ENCODE measurements at places on chromosomes 2 and 18.

GRCh38 chr18:62258616-62259015 is 66.5 kb upstream of the TNFRSF11A start:
- no peak for DNase-seq

- DNase-seq = no peak
Observed at GRCh38 chr2:119402645-119403560, 28.8 kb upstream of the TMEM37 start.

- no peak for DNase-seq
Observed at GRCh38 chr2:130327703-130328527, 14.8 kb upstream of the IMP4 start.

DNA sequence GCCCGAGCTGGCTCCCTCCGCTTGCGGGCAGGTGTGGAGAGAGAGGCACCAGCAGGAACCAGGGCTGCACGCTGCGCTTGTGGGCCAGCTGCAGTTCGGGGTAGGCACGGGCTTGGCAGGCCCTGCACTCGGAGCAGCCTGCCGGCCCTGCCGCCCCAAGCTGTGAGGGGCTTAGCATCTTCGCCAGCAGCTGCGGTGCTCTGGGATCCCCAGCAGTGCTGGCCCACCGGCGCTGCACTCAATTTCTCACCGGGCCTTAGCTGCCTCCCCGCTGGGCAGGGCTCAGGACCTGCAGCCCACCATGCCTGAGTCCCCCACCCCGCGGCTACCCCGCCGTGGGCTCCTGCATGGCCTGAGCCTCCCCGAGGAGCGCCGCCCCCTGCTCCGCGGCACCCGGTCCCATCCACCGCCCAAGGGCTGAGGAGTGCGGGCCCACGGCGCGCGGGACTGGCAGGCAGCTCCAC is 434.4 kb upstream of the RGPD4 start:
- no peak for DNase-seq

DNA sequence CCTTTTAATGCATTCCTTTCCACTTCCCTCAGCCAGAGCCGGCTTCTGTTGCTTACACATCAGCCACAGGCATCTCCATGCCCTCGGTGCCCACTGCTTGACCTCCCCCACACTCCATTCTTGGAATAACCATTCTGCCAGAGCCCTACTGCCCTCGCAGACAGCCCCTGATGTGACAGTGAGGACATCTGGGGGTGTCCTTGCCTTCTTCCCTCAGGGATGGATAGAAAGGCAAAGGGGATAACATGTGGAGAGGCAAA is 6.4 kb upstream of the NPPC start:
- DNase-seq = no peak

GRCh38 chr2:162164802-162165201 is 12.8 kb upstream of the GCG start:
- DNase-seq = no peak

GRCh38 chr2:122384768-122385333 is 629.4 kb downstream of the TSN start:
- no peak for DNase-seq

- DNase-seq = no peak
Observed at GRCh38 chr2:232321156-232321816, 57.3 kb upstream of the ALPP start.

- DNase-seq = no peak
Observed at GRCh38 chr2:86042256-86043168, 63.2 kb downstream of the POLR1A start.

DNA sequence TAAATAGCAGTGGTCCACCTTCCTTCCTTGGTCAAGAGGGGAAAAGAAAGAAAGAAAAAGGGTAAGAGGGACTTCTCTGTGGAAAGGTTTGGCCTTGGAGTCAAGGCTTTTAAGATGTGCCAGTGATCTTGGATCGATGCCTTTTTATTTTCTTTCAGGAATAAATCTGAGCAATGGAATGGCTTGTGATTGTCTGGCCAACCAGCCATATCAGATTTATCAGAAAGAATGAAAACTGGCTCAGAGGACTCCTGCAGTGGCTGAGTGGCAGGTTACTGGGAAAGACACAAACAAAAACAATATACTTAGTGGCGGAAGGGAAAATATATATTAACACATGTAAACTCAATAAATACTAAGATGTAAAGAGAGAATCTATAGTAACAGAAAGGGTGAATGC is 4.3 kb downstream of the ERBB4 start:
- DNase-seq = no peak

DNA sequence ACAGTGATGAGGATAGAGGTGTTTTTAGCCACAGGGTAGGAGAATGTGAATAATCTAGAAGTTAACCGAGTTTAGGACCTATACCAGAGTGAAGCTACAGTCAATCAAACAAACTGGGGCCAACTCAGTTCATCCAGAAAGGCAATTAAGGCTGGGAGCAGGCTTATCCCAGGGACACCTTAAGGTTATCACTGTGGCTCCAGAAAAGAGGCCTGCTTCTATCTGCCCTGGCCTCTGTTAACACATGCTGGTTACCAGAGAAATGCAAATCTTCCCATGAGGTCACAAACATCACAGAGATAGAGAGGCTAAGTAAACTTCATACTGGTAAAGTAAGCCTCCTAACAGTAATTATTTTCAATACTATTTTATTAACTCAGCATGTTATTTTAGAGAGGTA is 93.2 kb upstream of the GRB14 start:
- no peak for DNase-seq

DNA sequence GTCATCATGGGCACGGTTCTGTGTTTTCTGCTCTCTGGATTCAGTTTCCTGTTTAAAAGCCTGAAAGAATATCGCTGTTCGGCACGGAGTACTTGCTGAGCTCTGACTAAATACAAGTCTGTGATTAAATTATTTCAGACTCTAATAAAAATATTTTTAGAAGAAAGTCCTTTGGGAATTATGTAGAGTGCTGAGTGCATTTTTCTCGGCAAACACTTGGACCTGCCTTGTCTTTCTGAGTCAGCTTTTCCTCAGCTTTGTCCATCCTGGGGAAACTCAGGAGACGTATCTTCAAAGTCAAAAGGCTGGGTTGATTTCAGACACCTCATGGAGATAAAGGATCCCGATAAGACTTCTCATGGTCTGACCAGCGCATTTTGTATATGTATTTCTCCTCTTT is 45.9 kb downstream of the IL1R2 start:
- no peak for DNase-seq

DNA sequence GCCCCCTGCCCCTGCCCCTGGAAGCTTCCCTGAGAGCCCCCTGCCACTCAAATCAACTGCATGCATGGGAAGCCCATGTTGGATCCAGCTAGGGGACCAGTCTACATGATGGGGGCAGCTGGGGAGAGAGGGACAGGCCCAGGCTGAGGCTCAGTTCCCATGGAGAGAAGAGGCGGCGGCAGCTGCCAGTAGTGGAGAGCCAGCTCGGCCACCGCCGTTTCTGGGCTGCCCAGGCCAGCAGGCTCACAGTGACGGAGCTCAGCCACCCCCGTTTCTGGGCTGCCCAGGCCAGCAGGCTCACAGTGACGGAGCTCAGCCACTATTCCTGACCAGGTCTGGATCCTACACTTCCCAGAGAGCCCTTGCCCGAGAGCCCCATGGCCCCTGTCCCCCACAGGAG is 3.6 kb downstream of the MAB21L4 start:
- DNase-seq = no peak

GRCh38 chr2:240369801-240370585 is 65.5 kb upstream of the GPC1 start:
- DNase-seq = no peak

DNA sequence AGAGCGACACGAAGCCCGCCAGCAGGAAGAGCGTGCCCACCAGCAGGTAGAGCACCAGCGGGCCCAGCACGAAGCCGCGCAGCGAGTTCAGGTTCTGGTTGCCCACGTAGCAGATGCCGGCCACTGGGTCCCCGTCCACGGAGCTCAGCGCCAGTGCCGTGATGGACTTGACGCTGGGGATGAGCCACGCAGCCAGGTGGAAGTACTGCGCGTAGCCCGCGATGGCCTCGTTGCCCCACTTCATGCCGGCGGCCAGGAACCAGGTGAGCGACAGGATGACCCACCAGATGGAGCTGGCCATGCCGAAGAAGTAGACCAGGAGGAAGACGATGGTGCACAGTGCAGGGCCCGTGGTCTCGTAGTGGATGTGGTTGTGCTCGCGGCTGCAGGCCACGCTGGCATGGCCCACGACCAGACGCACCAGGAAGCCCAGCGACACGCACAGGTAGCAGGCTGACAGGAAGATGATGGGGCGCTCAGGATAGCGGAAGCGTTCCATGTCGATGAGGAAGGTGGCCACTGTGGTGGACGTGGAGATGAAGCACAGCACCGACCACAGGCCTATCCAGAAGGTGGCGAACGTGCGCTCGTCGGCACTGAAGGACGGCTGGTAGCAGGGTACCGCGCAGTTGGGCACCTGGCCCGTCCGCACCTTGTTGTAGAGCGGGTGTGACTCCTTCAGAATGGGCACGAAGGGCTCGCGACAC is 2.1 kb downstream of the FZD5 start:
- DNase-seq = no peak

- no peak for DNase-seq
Observed at GRCh38 chr2:114400890-114401289, 41.6 kb upstream of the DPP10 start.

DNA sequence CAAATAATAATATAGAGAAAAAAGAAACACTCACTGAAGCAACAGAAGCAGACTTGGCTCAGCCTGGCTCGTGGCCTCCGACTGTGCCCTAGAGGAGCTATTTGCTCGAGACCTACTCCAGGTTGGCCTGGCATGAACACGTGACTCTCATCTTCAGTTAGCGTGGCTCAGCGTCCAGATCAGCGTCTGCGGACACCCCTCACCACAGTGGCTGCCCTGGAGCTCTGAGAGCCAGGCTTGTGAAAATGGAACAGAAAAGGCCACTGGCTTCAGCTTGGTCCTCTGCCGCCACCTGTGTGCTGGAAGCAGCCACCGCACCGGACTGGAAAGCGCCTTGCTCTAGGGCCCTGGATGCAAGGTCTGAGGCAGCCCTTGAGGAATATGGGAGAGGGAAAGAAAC is 1184.0 kb upstream of the GYPC start:
- no peak for DNase-seq

- no peak for DNase-seq
Observed at GRCh38 chr2:28411956-28412609, 19.4 kb downstream of the FOSL2 start.

DNA sequence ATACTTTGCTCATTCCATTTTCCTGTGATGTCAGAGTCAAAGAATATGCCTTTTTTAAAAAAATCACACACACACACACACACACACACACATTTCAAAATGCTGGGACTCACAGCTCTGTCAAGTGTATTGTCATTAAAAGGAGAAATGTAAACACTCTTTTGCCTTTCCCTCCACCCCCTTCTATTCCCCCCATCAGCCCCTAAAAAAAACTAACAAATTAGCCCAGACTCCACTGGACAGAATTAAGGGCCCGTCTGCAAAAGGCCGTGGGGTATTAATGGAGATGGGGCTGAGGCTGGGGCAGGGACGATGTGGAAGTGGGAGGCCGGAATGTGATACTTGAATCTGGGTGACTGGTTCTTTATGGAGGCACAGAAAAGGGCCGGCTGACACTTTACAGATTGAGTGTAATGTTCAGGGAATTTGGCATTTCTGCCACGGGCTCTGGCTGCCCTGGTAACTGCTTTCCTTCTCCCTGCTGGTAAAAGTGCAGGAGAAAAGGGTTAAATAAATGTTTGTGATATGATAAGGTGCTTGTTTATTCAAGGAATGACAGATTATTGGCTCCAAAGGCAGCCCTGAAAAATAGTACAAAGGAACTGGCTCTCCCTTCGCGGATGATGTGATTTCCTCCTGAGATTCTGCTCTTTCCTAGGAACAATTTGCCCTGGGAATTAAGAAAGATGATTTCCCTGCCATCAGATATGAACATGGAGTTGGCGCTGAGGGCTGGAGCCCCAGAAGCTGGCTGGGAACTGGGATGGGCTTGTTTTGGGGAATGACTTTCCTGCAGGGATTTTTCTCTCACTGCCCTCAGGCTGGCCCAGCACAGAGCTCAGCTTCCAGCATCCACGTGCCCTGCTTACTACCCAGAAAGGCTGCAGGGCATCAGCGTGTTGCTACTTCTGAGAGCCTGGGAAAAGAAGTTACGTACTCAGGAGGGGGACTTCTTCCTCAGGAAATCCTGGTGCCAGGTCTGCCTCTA is 52.8 kb upstream of the CTAGE1 start:
- no peak for DNase-seq
